ENCODE measurements at places on chromosomes 12 and 14.

DNA sequence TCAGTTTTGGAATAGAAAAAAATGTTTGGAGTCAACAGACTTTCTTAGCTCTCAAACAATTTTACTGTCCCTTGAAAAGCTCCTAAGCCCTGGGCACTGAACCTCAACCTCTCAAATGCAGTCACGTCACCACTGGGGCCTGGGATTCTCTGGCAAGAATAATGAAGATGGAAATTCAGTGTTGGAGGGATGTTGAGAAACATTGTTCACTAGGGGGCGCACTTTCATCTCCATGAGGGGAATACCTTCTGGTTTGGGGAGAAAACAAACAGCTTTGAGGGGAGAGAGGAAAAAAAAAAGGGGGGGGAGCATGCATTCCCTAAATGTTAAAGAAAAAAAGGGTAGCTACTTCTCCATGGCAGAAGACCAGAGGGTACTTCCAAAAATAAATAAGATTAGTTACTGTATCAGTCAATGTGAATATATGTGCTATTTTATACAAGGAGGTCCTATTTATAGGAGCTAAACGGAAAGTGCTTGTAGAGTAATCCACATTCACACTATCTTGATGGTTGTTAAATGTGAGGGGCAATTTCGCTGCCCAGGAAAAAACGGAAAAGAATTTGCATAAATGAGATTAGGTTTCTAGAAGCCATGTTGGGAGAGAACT, 5.8 kb upstream of the TBPL2 start:
- no peak for DNase-seq

DNA sequence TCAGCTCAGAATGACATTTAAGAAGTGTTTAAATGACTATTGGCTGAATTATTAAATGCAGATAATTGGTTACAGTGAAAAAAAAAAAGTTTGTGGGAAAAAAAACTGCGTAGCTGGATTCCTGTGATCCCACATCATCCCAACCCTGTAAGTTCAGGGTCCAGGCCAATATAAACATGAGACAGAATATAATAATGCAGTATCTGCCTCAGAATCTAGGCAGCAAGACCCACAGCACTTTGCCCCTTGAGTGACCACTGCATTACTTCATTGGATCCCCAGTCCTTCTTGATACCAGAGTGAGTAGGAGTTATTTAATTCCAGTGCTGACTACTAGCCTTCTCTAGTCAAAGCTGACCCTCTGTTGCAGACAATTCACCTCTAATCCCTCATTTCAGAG, 272.6 kb downstream of the CCER1 start:
- DNase-seq: no peak

- DNase-seq: no peak
These were observed 131.3 kb downstream of the KTN1 start for GRCh38 chr14:55711175-55711811.

DNA sequence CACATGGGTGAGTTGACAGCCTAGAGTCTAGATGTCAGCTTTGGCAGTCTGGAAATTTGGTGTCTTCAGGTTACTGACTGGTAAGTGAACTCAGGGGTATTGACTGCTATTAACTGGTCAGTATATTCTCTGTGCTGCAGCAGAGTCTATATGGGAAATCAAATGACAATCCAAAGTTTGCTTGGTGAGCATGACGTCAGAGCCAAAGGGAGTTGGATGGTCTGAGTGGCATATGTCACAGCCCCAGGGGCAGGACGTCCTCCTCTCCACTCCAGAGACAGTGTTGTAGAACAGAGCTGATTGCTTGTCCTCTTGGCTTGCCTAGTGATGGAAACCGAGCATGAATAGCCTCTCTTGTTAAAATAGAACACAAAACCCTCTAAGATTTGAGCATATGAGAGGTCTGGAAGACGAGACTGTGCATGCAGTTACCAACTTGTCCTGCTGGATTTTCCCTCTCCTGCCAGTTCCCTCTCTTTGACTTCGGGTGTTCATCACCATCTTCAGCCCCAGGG, 3.3 kb upstream of the TBC1D30 start:
- no peak for DNase-seq

GRCh38 chr14:64232944-64233343, 61.2 kb downstream of the ESR2 start:
- DNase-seq: no peak

GRCh38 chr12:62306569-62307530, 46.6 kb downstream of the USP15 start:
- DNase-seq: no peak
